AG09309 (cell line): ENCODE measurements at places on chromosomes 5 and 9.

DNA sequence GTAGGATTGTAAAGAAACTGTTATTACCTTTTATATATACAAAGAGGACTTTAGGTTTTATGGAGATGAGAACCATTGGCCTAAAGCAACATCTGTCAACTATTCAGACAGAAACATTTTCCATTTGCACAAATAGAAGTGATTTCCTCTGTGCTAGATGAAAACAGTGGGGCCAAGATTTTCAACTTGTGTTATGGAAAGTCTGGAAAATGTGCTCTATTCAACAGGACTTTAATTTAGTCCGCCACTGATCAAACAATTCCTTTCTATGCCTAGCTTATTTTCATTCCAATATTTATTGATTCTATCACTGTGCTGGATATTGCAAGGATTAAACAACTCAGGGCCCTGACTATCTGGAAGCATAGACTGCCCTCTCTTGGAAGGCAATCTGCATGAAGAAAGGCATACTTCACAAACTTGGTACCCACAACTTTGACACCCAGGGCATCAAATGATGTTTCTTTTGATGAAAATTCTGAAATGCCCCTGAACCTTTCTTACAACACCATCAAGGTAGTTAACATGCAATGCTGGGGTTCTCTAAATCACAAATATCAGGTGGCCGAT, 126.6 kb upstream of the HMHB1 start:
- DNase-seq: no peak

GRCh38 chr9:109956717-109957440, 176.9 kb downstream of the PALM2AKAP2 start:
- no peak for DNase-seq

DNA sequence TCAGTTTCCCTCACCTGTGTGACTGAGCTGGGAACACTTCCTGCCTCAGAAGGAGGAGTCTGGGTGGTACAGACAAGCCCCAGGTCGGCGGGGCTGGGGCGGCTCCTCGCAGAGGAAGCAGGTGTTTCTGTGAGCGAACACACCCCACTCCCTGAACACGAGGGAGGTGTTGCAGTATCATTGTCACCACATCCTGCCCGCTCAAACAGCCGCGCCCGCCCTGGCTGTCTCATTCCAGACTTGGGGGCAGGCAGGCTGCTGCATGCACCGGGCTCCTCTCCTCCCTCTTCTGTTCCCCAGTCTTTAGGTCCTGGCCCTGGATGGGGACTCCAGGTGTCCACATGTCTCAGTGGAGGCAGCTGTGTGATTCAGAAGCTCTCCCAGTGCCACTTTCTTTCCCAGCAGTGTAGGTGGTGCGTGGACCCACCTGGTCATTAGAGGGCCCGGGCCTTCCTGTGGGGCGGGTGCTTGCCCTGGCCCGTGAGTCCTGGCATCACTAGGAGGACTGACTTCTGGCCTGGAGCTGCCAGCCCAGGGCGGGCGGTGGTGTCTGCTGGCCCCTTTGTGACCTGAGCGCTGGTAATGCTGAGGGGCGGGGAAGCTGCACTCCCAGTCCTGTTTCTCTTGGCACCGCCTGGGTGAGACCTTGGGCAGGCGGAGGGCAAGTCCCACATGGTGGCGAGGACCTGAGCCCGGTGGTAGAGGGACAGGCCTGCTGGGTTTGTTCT, 18.3 kb upstream of the PHYHD1 start:
- DNase-seq: no peak

- DNase-seq: no peak
These were observed 283.0 kb downstream of the CEMIP2 start for GRCh38 chr9:71485326-71485725.

GRCh38 chr5:149614034-149614907, 33.0 kb downstream of the ARHGEF37 start:
- no peak for DNase-seq

GRCh38 chr9:12783767-12784460, 9.1 kb downstream of the LURAP1L start:
- no peak for DNase-seq

DNA sequence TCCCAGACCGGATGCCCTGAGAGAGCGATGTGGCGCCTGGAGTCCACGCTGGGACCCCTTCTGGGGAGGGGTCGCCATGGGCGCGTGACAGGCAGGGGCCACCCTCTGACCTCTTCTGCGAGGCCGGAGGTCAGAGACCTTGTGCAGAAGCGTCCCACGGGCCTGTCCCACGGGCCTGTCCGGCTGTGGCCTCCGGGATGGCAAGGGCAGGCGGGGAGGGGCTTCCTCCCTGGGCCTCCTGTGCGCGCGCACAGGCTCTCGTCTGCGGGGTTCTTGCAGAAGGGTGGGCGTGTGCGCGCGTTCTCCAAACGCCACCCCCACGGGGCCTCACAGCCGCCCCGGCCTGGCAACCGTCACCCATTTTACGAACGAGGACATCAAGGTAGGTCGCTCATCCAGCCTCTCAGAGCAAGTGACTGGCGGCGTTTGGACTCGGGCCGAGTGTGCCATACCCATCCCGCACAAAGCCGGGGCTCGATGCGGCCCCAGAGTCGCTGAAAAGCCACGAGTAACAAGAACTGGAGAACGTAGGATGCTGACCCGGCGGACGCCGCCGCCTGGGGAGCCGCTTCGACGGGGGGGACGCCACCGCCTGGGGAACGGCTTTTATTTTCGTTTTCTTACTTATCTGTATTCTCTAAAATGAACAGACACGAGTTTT, 897 bp downstream of the AHRR start:
- DNase-seq: no peak

DNA sequence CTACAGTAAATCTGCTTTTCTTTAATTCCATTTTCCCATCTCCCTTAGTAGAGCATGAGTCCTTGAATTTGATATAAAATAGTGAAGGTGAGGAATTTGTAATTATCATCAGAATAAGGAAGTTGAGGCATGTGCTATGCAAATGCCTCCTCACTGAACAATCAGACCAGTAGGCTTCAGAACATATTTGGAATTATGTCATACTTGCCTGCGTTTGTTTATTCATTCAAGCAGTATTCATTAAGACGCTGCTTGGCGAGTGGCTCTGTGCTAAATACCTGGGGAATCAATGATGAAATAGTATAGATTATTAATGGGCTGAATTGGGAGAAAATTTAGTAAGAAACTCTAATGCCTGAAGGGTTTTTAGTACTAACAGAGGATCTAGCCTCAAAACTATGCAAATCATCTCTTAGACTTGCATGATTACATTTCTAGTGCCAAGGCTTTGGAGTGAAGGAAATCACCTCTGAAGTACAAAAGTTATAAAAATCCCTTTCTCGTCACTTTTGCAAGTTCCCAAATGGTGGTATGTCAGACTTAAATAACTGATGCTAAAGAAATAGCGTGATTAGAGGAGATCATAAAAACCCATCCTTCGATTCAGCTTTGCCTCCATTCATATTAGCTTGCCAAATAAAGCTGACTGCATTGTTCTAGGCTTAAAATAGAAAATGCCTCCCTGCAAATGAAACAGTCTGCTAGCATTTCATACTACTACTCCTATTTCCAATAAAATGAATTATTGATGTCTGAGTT, 141.7 kb downstream of the PCSK5 start:
- DNase-seq: no peak

GRCh38 chr5:119452060-119452372, 281 bp upstream of the HSD17B4 start:
- DNase-seq: no peak

DNA sequence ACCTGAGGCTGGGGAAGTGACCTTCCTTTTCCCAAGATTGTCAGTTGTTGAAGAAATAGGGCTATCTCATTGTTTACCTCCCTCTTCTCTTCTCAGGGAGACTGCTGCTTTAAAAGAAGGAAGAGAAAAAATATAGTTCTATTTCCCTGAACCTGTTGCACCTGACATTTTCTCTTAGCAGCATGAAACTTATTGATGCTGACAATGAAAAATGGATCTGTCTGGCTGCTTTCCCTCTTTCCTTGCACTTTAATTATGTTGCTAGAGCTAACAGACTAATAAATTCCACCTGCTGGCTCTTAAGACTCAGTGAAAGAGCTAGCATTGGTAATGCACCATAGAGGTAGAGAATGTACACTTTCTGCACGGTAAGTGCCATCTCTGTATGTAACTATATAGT, 6.2 kb upstream of the CKMT2 start:
- no peak for DNase-seq

DNA sequence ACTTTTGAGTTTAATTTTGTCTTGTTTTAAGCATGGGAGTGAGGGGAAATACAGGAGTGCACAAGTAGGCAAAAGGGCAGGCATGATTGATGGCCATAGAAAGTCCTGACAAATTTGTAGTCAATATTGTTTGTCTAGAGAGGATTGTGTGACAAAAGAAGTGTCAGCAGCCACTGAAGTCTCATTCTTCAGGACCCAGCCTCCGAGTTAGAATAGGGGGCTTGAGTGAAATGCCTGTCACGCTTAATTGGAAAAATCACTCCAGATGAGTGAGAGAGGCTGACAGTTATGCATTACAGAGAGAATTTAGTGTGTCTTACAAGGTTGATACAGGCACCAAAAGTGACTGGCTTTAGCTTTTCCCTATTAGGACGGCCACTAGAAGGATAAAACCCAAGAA, 81.9 kb upstream of the RPS23 start:
- DNase-seq: no peak

- no peak for DNase-seq
These were observed 1.7 kb downstream of the CPLANE1 start for GRCh38 chr5:37247496-37247895.

DNA sequence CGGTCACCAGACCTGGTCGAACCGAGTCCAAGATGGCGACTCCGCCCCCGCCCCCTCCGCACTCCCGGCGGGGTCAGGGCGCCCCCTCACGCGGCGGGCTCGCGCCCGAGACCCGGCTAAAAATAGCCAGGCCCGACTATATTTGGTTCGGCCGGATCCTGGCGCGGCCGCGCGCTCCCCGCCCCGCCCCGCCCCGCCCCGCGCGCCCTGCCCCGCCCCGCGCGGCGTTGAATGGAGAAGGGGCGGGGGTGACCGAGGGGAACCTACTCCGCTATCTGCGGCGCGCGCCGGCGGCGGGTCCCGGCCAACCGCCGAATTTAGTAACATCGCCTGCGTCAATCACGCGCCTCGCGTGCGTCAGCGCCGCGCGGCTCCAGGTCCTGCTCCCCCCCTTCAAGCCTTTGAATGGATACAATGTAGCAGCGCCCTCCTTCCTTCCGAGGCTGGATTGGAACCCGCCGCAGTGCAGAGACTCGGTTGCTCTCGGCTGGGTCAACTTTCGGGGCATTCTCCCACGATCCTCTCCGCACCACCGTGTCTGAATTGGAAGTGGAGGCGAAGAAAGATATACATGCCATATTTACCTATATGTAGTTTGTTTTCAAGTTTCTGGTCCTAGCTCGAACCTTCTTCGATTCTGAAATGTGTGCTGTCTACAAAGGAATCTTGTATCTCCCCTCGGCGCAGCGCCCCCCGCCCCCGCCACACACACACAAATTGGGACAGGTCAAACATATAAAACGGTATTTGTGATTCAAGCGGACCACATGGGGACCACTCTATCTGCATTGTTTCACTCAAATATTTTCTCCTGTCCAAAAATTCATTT, 1.6 kb upstream of the NR4A3 start:
- peak; percentile 77 for DNase-seq

DNA sequence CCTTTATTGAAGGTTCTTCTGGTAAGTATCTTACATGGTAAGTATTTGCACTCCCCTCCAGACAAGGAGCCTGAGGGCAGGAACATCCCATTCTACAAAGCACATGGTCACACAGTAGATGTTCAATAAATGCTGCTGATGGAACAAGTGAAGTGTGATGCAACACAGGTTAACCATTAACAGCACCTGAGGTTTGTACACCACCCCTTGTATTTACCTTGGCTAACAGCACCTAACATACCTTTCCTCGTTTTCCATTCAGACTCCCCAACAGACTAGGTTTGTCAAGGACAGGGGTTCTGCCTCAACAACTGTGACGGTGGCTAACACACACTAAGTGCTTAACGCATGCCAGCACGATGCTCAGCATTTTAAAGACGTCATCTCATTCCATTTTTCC, 213.6 kb downstream of the MAPKAP1 start:
- DNase-seq: no peak

DNA sequence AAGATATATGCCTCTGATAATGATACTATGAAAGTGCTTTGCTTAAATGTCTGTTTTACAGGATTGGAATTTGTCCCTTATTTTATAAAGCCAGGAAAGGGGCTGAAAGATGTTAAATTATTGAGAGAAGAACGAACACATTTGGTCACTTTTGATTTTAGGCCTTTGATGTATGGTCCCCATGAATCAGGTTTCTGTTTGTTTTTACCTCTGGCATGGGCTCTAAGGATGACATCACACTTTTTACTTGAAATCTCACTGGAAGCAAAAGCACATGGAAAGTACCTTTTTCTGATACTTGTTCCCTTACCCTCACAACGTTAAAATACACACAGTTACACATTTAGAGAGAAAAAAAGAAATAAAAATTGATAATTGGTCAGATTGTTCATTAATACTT, 6.9 kb downstream of the OTULIN start:
- no peak for DNase-seq

DNA sequence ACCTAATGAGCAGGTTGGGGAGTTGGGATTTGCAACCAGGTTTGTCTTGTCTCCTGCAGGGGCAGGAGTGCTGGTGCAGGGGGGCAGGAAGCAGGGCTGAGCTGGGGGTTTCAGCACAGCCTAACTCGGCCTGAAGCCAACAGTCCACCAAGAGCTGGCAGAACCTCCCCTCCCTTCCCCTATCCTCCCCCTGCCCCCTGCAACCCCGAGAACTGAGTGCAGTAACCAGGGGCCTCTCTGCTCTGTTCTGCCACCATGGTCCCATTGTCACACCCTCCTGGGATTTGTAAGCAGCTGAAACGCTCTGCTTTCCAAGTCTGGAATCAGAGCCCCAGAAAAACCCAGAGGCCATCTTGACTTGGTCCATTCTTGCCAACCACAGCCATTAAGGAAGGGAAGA, 72.9 kb downstream of the ARHGEF37 start:
- DNase-seq: no peak

GRCh38 chr5:159156426-159157238, 52.7 kb downstream of the RNF145 start:
- peak; percentile 40 for DNase-seq

DNA sequence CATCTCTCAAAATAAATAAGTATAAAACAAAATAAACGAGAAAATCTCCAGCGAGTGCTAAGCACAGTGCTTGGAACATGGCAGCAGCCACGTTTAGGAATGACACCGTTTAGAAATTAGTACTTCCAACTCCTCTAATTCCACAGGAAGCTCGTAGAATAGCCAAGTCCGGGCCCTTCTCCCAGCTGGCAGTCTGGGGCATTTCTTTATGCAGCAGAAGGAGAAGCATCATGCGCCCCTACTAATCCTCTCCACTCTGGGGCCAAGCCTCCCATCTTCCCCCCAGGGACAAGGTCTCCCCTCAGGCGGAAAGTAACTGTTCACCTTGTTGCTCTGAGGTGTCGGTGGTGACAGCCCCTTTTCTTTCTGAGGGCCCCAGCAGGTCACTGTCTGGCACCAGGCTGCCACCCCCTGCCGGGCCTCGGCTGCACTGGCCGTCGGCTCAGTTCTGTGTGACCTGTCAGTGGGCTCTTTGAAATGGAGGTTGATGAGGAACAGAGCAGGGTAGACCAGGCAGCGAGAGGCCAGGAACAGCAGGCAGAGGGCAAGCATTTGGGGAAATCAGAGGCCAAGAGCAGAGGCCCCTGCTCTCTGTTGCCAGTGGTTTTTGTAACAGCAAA, 113.5 kb upstream of the WWC1 start:
- no peak for DNase-seq
